ENCODE measurements at places on chromosomes 12 and 14.
A peak's percentile ranks its signal among the peaks of the same experiment; 100 is the strongest.

- no peak for DNase-seq
Measured at GRCh38 chr14:33948869-33949408, 1.9 kb downstream of the EGLN3 start.

GRCh38 chr14:93045211-93045674 lies 70.5 kb downstream of the ITPK1 start:
- no peak for DNase-seq

DNA sequence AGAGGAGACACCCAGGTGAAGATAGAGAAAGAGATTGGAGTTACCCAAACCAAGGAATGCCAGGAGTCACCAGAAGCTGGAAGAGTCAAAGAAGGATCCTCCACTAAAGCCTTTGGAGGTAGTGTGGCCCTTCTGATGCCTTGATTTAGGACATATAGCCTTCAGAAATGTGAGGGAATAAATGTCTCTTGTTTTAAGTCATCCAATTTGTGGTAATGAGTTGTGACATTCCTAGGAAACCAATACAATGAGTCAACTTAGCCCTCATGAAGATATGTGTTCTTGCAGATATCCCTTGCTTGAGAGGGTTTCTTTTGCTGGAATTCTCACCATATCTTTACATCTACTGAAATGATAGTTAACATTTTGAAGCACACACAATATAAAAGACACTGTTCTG lies 58.8 kb downstream of the CCER1 start:
- DNase-seq, result no peak

DNA sequence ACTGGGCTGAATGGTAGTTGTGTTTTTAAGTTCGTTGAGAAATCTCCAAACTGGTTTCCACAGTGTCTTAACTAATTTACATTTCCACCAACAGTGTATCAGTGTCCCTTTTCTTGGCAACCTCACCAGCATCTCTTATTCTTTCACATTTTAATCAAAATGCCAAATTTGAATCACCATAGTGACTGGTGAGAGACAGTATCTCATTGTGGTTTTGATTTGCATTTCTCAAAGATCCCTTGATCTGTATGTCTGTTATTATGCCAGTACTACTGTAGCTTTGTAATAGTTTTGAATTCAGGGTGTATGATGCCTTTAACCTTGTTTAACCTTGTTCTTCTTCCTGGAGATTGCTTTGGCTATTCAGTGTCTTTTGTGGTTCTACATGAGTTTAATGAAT lies 2.2 kb upstream of the EIF2S3B start:
- DNase-seq, result no peak

GRCh38 chr12:99390707-99391106 lies 256.8 kb upstream of the GARIN6 start:
- DNase-seq, result no peak

DNA sequence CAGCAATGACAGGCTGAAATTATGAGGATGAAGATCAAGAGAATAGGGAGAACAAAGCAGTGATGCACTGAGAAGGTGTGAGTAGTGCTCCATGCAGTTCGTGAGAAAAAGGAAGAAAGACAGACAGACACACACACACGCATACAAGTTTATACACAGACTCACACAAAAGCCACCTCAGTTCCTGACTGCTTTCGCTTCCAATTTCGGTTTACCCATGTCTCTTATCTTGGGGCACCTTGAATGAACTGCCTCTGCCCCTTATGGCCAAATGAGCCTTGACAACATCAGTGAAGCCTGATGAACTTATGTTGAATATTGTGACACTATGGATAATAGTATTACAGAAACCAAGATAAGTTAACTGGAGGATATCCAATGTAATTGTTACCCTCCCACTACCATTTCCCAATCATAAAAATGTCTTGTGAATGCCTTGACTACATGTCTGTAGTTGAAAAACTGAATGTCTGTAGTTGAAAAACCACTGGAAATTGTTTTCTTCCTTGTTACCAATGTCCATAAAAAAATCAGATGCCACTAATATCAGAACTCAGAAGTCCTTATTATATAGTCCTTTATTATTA lies 380.4 kb upstream of the DDHD1 start:
- DNase-seq, result no peak

GRCh38 chr14:63727231-63727735 lies 582 bp downstream of the SGPP1 start:
- no peak for DNase-seq

- no peak for DNase-seq
Measured at GRCh38 chr12:33560653-33561208, 121.1 kb upstream of the SYT10 start.

DNA sequence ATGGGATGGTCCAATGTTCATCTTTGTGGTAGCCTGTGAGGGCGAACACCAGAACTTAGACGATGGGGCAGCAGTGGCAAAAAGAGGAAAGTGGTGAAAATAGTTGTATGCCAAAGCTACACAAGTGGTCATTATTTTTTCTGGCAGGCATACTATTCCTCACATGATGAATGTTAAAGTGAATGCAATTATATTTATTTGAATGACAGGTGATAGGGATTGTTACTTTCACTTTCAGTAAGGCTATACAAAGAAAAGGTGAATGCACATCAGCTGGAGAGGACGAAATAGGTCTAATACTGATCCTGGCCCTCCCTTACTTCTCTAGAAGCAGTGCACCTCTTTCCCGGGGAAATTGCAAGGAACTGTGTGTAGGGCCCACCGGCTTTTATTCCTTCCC lies 470.1 kb downstream of the TMTC2 start:
- DNase-seq, result no peak

DNA sequence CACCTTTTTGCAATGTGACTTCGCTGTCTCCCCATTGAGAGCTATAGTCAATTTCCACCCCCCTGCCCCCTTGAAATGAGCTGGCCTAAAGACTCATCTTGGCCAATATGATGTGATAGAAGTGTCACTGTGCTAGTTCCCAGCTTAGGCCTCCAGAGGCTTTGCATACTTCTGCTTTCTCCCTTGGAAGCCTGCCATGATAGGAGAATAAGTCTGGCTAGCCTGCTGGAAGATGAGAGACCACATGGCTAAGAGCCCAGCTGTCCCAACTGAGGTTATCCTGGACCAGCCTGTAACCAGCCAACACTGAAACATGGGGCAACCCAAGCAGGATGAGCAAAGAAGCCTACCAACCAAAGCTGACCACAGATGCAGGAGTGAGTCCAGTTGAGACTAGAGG lies 196.9 kb downstream of the GRIN2B start:
- no peak for DNase-seq

DNA sequence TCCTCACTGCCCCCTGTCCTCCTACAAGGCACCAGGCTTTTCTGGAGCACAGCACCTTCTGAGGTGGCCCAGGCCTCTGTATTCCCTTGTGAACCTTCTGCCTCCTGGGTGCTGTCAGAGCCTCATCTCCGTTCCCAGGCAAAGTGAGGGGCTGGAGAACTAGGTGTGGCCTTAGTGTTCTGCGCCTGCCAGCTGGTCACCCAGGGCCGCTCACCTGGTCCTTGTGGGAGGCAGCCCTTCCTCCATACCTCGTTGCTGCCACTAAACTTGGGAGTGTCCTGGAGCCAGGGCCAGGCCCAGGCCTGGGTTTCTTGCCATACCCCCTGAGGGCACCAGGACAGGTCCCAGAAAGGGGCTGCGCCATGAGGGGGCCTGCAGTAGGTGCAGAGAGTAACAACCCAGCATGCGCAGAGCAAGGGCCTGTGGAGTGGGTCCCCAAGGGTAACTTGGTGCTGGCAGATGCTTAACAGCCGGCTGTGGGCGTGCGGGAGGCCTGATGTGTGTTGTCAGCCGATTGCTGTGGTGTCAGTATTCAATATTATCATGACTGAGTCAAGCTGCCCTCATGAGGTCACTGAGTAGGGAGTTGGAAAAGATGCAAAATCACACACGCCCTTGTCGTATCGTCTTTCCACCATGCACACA lies 17.1 kb downstream of the OTUB2 start:
- no peak for DNase-seq

GRCh38 chr14:100374876-100375265 lies 51.7 kb downstream of the SLC25A47 start:
- DNase-seq, result no peak

DNA sequence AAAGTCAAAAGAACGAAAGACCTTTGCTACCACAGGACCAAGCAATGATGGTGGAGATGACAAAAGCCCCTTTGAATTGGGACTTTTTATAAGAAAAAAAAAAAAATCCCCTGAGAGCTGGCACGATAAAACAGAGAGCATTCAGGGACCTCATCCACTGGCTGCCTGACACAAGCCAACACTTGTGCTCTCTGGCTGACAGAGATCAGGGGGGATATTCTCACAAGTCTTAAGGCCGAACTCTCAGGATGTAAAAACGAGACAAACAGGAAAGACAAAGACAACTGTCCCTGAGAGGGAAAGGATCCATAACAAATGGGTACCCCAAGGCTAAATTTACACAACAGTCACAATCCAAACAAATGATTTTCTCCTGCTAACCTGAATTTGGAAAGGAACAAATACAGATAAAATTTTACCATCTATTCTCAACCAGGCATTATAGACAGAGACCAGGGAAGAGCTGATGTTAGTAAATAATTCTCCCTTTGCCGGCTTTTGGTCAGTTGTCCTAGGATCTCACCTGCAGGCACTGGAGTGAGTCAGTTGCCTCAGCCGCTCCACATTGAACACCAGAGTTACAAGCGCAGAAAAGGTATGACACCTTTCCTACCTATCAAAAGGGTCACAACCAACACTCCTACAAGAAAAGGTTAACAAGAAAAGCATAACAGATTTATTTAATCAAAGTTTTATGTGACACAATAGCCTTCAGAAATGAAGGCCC lies 37.9 kb upstream of the GARIN6 start:
- no peak for DNase-seq

DNA sequence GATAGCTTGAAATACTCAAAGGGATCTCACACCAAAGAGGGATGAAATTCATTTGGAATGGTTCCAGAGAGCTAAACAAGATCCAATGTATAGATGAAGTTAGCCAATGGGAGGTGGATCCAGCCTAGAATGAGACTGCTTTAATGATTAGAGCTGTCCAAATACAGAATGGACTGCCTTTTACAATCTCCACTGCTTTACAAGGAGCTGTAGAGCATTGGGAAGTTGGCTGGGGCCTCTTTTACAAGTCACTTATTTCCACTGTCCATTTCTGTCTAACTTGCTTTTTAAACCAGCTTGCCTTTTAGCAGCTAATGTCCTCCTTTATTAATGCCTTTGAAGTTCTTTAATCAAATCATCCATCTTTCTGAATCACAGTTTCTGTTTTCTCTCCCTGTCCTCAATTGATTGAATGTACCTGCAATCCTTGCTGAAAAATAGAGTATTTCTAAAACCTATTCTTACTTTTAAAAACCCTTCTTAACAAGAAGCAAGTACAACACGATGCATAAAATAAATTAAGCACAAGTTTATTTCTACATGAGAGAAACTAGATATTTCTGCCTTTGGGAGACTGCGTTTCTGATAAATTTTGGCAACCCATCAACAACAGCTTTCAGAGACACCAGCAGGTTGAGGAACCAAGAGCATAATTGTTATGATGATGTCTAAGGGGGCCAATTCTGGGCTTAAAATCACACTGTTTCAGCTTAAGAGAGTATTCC lies 3.4 kb upstream of the ATP2A2 start:
- no peak for DNase-seq

DNA sequence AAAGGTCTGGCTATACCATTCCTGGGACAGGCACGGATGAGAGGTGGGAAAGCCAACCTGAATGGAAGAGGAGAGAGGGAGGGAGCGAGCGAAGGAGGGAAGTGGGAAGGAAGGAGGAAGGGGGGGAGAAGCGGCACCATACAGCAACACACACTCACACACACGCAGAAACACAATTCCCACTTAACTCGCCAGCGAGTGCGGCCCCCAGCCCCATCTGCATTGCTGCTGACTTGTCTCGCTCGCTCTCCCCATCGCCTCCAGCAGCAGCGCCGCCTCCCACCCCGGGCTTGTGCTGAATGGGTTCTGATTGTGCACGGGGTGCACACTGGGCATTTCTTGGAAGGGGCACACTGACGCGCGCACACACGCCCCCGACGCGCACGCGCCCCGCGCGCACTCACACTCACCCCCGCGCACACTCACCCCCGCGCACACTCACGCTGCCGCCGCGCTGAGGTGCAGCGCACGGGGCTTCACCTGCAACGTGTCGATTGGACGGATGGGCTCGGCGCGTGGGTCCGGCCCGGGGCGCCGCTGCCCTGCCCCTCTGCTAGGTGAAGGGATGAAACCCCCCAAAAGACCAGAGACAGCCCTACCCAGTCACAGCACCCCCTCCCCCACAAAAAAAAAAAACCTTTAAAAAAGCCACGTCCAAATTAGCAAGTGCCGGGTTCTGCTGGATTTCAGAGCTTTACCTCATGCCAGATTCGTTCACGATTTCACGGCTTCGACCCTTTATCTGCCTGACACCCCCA lies 685 bp downstream of the GRIN2B start:
- no peak for DNase-seq

- DNase-seq, result peak; percentile 17
Measured at GRCh38 chr12:111766608-111767361, at the start of gene ALDH2. TSS of gene ALDH2 (plus strand) at chr12:111766933. CDS start at chr12:111766983, 50 bp downstream.

DNA sequence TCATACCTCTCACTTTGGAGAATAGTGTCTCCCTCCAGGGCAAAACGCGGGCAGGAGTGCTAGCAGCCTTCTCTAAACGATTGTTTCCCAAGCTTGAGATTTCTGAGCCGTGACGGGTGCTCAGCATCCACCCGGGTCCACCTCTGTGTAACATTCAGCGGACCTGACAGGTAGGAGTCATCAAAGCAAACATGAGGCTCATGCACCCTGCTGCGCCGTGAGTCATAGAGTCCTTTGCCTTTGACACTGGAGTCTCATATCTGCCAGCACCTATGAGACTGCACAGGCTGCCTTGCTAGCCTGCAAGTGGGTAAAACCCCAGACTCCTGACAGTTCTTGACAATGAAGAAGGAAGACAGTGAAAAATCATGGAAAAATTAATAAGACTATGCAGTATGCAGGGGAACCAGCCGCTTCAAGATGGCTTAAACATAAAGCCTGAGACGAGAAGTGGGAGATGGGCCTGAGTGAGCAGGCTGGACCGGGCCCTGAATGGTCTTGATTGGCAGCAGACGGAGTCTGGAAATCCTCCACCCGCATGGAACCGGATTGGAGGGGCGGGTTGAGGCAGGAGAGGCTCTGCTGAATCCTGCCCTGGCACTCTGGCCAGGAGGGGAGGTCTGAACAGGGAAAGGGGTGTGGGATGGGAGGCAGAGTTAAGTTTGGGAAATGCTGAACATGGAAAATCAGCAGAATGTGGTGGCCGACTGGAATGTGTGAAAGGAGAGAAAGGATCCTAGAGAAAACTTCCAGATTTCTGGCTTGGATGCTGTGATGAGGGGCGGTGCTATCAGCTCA lies 54.2 kb downstream of the LGMN start:
- no peak for DNase-seq

- peak; percentile 26 for DNase-seq
Measured at GRCh38 chr12:123916729-123917128, 55.9 kb downstream of the CCDC92 start.
